ENCODE measurements at places on chromosomes 6 and 20.

- no peak for DNase-seq
Measured at GRCh38 chr6:139409026-139409425, 34.6 kb upstream of the CITED2 start.

DNA sequence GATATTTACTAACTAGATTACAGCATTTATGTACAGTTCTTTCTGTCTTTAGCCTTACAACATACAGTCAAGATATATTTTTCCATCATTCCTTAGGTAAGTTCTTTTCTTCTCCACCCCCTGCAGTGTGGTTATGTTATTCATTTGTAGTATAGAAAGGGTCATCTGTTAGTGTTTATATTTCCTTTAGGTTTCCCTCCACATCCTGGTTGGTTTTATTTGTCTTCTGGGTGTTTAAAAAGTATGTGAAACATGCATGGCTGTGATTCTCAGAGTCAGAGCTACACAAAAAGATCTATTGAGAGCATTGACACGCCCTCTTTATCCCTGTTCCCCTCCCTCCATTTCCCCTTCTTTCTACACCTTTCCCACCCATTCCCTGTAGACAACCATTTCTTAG is 20.1 kb downstream of the DHX35 start:
- no peak for DNase-seq

DNA sequence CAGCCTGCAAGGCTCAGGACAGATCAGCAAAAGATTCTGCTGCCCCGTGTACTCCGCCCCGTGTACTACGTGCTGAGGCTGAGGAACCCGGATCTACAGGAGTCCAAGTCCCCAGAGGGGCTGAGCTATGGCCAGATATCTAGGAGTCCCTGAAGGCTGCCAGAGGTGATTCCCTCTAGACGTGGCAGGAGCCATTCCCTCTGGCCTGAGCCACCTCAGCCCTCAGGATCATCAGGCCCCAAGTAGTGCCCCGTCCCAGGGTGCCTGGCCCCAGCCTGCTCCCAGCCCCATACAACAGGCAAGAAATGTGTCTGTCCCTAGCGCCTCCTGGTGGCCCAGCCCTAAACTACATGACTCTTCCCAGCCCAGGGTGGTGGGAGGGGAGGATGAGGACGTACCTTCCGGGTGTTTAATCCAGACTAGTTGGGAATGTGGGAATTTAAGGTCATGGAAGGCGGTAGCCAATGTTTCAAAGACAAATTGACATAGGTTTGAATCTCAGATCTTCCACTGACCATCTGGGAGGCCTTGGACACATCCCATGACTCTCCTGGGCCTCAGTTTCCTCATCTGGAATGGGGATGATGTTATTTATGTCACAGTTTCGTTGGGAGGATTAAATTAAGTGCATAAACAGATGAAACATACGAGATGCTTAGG is 49.4 kb upstream of the PTPN1 start:
- DNase-seq, result peak; percentile 81

DNA sequence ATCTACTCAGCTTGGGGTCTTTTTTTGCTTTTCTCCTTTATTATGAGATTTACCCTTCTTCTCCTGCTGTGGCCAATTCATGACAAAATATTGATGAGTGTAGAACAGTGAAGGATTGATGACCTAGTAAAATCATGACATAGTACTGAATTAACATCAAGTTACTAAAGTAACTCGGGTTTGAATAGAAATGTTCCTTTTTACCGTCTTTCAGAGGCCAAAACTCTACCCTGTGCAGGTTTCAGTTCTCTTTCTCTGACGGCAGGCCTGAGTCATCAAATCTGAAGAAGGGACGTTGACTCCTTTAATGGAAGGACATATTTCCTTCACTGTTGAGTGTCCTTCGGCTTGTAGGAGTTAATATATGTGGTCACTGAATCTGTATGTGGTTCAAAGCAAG is 80.7 kb downstream of the RREB1 start:
- no peak for DNase-seq

GRCh38 chr20:36320898-36321695 is 15.0 kb downstream of the DLGAP4 start:
- DNase-seq, result no peak

DNA sequence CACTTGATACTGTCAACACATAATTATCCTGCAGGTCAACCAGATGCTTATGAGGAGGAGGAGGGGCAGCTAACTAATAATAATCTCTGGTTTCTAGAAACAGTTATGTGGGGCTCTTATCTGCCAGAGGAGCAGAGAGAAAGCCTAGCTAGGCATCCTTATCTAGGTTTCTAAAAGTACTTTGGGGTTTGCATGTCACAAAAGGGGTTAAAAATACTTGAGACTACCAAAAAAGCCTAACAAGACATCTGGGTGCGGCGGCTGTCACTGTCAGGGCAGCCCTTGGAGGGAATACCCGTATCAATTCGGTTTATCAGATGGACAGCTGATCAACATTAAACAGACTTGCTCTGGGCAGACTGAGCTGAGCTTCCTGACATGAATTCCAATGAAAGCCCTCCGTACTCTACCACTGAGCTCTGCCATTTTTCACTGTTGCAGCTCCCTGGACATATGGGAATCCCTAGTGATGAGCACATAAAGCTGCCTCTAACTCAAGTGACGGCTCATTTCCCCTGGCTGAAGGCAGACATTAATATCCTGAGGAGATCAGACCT is 166.6 kb downstream of the PDSS2 start:
- no peak for DNase-seq

- DNase-seq, result no peak
Measured at GRCh38 chr20:34571753-34572152, 13.2 kb downstream of the MAP1LC3A start.

GRCh38 chr6:118903138-118903537 is 9.2 kb downstream of the ASF1A start:
- no peak for DNase-seq
